ENCODE measurements at places on chromosomes 2 and 18.
A peak's percentile ranks its signal among the peaks of the same experiment; 100 is the strongest.

DNA sequence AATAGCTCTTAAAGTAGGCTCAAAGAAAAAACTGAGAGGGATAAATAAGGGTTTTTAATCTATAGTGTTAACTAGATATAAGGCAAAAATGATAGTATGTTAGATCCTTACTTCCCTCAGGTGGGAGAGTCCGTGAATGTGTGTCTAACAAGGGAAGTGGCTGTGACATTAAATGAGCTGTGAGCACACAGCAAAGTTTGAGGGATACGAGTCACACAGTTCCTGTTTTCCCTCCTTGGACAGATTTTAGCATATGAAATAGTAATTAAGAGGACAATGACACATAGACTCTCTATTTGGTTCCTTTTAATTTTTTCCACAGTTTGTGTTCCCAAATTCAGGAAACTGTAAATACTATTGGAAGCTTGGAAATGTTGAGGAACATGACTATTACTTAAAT, 148.4 kb upstream of the CAVIN2 start:
- no peak for DNase-seq

- DNase-seq, result no peak
Measured at GRCh38 chr2:73946215-73946614, 19.5 kb downstream of the DGUOK start.

- peak; percentile 75 for DNase-seq
Measured at GRCh38 chr2:43178602-43179542, 47.5 kb downstream of the ZFP36L2 start.

DNA sequence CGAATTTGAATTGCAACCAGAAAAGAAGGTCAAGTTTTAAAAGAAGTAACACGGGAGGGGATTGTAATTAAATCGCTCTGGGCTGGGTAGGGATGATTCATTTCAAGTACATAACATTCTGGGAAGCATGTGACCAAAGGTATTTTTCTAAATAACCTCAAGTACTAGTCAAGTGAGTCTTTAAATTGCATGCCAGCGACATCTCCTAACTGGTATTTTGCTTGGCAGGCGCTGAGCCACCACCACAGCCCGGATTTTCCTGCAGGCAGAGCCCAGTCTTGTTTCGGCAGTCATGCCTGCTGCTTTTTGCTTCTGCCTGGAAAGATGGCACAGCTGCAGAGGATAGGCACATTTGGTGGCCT, 33.7 kb upstream of the NPAS2 start:
- DNase-seq, result no peak

DNA sequence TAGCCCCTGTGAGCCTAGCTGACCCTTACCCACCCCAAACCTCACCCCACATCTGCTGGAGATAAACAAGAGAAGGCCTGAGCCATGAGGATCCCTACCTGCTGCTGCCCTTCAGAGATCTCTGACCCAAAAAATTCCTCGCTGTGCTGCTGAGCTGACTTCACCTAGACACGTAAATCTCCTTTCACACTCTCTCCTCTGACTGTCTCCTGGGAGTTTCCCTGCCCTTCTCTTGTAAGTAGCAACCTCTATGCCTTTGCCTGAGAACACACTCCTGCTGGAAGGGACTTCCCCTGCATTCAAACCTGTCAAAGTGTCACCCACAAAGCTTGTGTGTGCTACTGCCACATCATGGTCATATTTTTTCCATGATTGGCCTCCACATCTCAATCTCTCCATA, 134.2 kb upstream of the NOL4 start:
- DNase-seq, result no peak

- no peak for DNase-seq
Measured at GRCh38 chr2:231395188-231396057, at the start of gene B3GNT7. Gene B3GNT7 (plus strand): TSS chr2:231395710. CDS start chr2:231395804, 94 bp downstream.

All from DMS 273 treated with DMSO at 0.1 percent for 48 hours (cell line).